Posterior cingulate gyrus (tissue), 11 donors: ENCODE measurements at places on chromosomes 4 and X.

DNA sequence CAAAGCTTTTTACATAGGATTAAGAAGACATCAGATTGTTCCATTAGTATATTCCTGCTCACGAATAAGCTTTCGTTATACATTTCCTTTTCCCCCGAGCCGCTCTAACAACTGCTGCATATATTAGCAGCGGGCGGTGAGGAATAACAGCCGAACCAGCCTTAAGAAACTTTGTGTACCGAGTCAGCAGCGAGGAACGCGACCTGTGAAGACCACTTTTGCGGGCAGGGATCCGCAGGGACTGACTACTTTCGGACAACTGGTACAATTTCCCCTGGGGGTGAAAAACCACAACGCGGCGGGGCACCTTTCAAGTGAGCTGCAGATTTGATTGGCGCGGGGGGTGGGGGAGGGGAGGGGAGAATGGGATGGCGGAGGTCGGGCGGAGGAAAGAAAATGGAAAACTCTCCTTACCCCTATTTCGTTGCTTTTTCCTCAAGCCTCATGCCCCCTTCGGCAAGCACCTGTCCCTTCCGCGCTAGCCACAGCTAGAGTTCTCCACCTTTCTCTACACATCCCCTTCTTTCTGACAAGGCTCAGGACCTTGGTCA, 5.9 kb upstream of the PITX2 start:
- DNase-seq: no peak

DNA sequence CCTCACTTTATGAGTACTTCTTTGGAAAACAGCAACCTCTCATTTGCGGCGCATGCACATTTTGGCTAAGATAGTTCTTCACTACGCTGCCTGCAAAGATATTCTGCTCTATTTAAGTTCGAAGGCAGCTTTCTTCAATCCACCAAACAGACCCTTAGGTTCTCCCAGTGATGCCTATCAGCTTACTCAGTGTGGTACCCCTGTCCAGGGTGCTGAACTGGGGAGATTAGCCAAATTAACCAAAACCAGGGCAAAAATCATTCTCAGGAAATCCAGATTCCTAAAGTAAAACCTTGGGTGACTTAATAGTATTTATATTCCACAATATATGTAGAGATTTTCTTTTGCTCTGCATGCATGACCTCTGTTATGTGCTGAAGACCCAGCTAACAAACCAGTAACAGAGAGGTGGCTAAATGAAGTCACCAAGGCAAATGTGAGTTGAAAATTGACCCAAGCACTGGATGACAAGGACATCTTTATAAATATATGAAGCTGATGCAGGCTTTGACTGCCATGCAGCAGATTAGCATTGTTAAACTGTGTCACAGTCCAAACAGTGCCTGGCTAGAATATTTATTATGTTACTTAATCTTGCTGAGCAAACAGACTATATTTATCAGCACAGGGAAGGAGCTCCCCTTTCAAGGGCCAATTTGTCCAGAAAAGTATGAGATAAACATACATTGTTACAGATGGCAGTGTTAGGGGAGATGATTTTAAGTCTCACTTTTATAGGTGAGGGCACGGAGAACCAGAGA, 418.2 kb downstream of the STIM2 start:
- no peak for DNase-seq

GRCh38 chr4:26074712-26075430, 160.9 kb downstream of the SMIM20 start:
- DNase-seq: no peak

DNA sequence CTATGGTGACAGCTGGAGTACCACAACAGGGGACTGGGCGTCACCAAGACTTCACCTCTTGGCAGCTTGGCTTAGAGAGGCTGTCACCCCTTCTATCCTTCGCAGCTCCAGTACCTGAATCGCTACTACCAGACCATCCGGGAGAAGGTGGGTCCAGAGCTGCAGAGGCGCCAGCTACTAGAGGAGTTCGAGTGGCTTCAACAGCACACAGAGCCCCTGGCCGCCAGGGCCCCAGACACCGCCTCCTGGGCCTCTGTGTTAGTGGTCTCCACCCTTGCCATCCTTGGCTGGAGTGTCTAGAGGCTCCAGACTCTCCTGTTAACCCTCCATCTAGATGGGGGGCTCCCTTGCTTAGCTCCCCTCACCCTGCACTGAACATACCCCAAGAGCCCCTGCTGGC, 11.6 kb upstream of the SASH3 start:
- no peak for DNase-seq

- DNase-seq: no peak
Measured at GRCh38 chrX:136212557-136213111, 38.6 kb downstream of the MAP7D3 start.

GRCh38 chr4:100605144-100605543, 87.3 kb upstream of the EMCN start:
- DNase-seq: no peak

DNA sequence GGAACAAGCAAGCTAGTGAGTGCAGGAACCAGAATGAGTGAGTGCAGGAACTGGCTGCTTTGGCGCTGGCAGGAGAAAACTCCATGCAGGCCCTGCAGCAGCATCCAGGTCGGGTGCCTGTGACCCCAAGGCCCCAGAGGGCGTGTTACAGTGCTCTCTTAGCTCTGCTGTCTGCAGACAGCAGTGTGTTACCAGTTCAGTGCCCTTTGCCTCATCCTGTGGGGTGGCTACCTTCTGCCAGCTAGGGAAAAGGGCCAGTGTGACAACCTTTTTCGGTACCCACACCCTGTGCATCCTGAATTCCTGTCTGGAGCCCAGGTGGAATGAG, 202.3 kb upstream of the SMIM31 start:
- no peak for DNase-seq

- DNase-seq: no peak
Measured at GRCh38 chr4:177161781-177162180, 147.9 kb upstream of the NEIL3 start.

DNA sequence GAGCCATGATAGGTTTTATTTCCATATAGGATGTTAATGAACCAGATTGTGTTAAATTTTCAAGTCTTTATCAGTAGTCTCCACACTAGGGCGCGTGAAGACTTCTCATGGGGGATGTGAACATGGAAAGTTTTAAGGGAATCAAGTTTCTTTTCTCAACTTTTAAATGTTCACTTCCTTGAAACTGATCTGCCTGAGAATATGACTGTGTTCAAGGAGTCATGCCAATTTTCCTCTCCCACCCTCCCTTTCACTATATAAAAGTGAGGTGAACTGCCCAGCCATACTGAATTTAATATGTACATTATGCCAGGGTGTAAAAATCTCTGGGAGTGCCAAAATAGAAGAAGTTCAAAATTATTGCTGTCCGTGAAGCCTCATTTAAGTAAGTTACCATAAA, 30.4 kb upstream of the HPGDS start:
- no peak for DNase-seq

- DNase-seq: no peak
Measured at GRCh38 chr4:184361443-184361842, 112.9 kb downstream of the IRF2 start.

GRCh38 chrX:143476751-143477150, 40.5 kb downstream of the SPANXN3 start:
- no peak for DNase-seq

GRCh38 chrX:108036298-108036973, 8.4 kb upstream of the VSIG1 start:
- no peak for DNase-seq

- no peak for DNase-seq
Measured at GRCh38 chr4:82747686-82748575, 50.7 kb downstream of the SCD5 start.

- DNase-seq: no peak
Measured at GRCh38 chr4:16750882-16751642, 147.4 kb downstream of the LDB2 start.

- DNase-seq: no peak
Measured at GRCh38 chr4:94160774-94161173, 46.9 kb upstream of the SMARCAD1 start.

- peak; percentile 42 for DNase-seq
Measured at GRCh38 chr4:60201052-60201673, 999.0 kb upstream of the ADGRL3 start.

- no peak for DNase-seq
Measured at GRCh38 chr4:76637712-76638361, 202.8 kb downstream of the SHROOM3 start.

DNA sequence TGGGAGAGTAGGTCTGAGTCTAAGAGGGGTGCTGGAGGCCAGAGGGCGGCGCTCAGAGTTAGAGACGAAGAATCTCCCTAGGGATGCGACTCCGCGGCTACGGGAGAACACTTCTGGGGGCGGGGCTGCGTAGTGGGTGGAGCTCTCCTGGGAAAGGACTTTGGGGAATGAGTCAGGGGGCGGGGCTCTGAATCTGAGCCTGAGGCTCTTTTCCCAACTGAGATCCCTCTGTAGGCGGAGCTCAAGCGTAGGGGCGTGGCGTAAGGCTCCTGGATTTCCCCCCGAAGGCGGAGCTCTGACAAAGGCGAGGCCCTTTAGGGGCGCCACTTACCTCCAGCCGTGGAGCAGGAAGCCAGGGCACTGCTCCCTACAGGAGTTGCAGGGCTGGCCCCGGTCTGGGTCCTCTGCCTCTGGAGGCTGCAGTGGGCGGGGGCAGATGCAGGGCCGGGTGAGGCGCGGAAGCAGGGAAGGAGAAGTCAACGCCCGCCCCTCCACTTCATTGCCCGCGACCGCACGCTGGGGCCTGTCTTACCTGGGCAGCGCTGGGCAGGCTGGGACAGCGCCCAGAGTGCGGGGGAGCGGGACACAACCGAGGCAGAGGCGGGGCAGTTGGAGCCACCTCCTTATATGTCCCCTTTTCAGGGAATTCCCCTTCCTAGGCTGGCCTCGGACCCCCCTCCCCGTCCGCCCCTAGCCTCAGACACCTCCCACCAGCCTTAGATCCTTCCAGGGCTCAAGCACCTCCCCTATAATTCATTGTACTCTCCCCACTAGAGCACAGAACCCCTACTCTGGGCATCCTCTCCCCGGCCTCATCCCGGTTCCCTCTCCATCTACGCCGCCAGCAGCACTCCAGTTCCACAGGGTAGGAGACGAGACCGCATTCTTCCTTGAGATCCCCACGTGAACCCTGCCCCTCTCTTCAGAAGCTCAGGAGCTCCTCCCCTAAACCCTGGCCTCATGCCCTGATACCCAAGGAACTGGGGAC, 1.6 kb downstream of the PRICKLE3 start:
- peak; percentile 49 for DNase-seq

DNA sequence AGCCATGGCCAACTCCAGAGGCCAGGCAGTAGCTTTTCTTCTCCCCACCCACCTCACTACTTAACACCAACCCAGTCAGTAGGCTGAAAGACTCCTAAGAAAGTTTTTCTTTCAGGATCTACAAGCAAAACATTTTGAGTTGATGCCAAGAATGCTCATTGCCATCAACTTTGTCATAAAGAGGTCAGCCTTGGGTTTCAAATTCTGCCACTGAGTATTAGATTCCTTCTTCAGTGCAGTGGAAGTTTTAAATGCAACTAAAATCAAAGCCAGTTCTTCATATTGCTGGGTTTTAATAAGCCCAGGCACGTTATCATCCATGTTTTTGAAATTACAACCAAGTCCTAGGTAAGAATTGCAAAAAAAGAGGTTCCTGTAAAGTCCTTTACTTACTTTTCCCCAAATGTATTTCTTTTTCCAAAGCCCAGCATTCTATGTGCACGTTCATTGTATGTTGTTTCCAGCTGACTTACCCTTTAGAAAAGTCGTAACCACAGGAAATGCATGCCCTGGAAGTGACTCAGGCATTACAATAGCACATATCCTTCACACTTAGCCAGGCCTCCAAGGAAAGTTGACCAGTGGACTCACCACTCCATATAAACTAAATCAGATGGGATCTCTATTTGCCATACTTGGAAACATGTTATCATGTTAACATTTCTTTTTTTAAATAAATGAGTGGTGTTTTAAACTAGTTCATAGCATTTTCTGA, 229.9 kb downstream of the SOX3 start:
- no peak for DNase-seq

GRCh38 chr4:8352368-8353157, 83.0 kb downstream of the HTRA3 start:
- peak; percentile 82 for DNase-seq

- DNase-seq: no peak
Measured at GRCh38 chr4:74202062-74202586, 44.2 kb downstream of the MTHFD2L start.

GRCh38 chr4:110003401-110004187, 90.9 kb downstream of the EGF start:
- DNase-seq: no peak

GRCh38 chr4:5863461-5864113, 29.3 kb downstream of the CRMP1 start:
- DNase-seq: no peak

DNA sequence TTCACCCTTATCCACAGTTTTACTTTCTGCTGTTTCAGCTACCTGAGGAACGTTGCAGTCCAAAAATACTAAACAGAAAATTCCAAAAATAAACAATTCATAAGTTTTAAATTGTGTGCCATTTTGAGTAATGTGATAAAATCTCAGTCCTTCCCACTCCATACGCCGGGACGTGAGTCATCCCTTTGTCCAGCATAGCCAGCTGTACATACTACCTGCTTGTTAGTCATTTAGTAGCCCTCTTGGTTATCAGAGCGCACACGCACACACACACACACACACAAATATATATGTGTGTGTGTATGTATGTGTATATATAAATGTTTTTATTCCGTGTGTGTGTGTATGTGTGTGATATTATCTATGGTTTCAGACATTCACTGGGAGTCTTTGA, 4.8 kb upstream of the CCSER1 start:
- no peak for DNase-seq

DNA sequence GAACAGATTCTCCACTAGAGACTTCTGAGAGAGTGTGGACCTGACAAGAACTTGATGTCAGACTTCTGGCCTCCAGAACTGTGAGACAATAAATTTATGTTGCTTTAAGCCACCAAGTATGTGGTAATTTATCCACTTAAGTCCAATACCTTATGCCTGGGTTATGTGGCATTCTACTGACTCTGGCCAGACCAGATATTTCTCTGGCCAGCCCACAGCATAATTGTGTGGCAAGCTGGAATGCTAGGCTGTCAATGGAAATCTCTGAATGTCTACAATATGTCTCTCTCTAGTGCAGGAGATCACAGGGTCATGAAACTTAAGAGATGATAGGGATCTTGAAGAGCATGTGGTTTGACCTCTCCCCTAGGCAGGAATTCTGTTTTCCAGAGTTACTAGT, 251.0 kb downstream of the ZNF674 start:
- DNase-seq: no peak

GRCh38 chr4:170051402-170051801, 25.2 kb upstream of the MFAP3L start:
- DNase-seq: no peak

DNA sequence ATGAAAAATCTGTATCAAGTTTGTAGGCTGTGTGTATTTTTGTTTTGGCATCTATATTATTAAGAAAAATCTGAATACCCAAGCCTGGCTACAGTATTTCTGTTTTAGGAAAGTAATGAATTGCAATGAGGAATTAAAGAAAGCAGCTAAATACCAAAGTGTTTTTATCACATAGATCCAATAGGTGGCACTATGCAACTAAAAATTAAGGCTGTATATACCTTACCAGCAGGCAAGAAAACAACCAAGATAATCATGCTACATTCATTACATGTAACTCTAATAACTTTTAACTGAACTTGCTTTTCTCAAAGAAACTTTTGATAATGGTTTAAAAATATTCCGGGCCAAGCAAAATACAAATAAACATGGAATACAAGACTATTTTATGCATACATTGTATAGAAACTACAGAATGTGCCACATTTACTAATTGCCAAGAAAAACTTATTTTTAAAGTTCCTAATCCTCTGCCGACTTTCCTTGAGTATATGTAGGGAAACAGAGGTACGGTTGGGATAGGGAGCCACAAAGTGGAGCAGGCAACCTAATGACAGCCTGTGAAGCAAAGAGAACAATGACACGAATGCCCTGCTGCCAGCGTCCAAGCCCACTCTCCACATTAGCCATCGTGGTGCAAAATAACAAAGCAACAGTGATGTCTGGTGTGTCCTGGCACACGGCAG, 63.7 kb downstream of the SEC24D start:
- no peak for DNase-seq

- DNase-seq: no peak
Measured at GRCh38 chr4:87239821-87240220, 19.4 kb upstream of the KLHL8 start.
